ENCODE measurements at places on chromosomes 1 and 21. TPM values are rescaled to one million over a fixed set of nuclear protein-coding genes. Genes with fewer than 3 reads are reported as not detected.

DNA sequence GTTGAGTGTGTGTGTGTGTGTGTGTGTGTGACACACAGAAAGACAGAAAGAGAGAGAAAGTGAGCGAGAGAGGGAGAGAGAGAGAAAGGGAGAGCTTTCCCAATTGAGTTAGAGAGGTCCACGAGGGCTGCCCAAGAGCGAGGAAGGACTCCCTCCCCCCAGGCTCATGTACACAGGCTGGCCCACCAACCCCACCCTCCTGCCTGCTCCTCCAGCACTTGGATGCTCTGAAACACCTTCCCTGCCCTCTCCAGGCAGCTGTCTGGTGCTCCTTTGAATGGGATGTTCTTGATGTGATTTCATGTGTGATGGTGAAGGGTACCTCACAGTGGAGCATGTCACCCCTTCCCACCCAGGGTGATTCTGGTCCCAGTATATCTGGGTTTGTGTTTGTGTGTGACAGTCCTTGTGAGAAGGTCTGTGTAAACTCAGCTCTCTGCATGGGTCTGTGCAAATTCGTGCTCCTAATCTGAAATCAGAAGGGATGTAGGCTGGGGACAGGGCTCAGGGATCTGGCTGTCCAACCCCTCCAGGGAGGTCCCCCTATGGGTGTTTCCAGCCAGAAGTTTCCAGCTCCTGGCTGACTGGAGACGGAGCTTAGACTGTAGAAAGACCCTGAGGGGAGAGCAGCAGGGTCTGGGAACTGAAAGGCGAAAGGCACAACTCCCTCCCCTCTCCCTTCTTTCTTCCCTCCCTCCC, 6.8 kb upstream of the PEAR1 start:
- DNase-seq = no peak

DNA sequence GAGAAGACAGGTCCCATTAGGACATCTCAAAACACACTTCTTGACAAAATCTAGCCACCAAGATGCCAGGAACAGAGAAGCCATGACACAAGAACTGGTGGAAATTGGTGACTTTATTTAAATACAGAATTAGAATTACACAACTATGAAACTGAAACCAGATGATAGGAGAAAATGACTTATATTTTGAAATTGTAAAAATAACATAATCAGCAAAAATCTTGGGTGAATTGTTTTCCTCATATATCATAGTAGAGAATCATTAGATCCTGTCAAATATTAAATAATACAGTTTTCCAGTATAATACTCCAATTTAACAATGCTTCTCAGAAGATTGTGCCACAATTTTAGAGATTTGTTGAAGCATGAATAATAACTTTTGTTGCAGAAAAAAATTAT, 81.5 kb upstream of the MROH9 start:
- no peak for DNase-seq

GRCh38 chr1:210992837-210993236, 141.1 kb downstream of the KCNH1 start:
- no peak for DNase-seq

DNA sequence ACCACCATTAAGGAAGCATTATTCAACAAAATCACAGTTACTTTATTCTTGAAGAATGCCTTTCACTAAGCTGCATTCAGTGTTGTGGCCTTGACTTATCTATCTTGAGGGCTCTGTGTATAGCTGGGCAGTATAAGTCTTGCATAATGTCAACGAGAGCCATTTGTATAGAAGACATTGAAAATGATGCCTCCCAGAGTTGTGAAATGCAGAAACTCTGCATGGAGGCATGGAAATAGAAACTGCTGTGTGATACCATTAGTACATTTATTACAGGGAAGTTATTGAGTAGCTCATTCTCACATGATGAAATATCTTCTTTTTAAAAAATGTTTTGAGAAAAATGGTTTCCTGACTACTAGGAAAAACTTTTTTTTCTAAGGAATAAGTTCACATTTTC, 111.4 kb upstream of the SNX7 start:
- no peak for DNase-seq

DNA sequence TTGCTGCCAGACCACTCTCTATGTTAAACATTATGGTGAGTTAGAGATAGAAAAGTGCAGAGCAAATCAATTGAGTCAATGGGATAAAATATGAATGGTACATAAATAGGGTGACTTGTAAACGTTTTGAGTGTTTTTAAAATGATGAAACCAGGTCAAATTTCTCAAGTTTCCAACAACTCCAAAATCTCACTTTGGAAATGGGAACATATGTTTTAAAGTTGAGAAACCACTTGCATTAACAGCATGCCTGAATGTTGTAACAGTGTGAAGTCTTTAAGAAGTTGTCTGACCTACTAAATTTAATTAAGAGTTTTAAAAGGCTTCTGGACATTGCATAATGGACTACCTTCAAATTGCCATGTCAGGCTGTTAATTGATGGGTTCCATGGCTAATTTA, 33.6 kb upstream of the RAVER2 start:
- DNase-seq = no peak

The ZFP69 gene
- 1.9 TPM for total RNA-seq

The PAQR6 gene
- total RNA-seq = 0.32 TPM

The PGLYRP4 gene
- not detected for total RNA-seq

The CFAP74 gene
- not detected for total RNA-seq

The AK5 gene
- 0.42 TPM for total RNA-seq

The FCRL4 gene
- total RNA-seq = not detected
